ENCODE measurements at places on chromosomes 12 and 14.

- no peak for DNase-seq
Observed at GRCh38 chr12:40248585-40249297, 23.9 kb downstream of the LRRK2 start.

DNA sequence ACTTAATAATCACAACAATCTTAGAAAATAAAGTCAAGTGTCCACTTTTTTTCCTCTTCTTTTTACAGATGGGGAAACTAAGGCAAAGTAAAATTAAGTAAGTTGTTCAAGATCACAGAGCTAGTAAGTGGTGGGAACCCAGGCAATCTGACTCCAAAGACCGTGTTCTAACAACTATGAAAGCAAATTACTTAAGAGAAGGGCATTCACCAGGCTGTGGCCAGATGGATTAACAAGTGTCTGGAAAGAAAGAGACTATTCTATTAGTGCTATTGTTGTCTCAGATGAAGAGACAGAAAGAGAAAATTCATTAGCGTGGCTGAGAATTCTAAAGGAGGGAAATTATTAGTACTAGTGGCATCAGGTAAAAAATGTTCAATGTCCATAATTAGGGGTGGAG lies 48.5 kb downstream of the FGD6 start:
- DNase-seq: no peak

DNA sequence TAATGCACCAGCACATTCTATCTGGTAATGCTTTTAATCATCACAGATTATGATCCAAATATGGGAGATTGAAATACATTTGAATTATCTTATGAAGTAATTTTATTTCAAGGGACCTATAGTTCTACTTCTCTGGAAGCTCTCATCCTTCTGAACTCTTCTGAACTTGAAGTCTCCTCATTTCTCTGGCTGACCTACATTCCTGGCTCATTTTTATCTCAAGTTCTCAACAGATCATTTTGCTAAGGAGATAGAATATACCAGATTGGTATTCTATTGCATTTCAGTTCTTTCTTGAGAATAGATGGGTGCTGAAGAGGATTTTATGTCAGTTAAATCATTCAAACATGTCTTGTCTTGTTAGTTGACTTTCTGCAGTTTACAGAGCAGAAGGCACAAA lies 7.9 kb downstream of the HMGA2 start:
- DNase-seq: no peak

- no peak for DNase-seq
Observed at GRCh38 chr12:62716037-62716436, 218.9 kb downstream of the PPM1H start.

Data from hematopoietic multipotent progenitor cell treated with erythropoietin and hydrocortisone succinate and interleukin-3 and kit ligand, for 8 days (in vitro differentiated cells).